T47D (cell line): ENCODE measurements at places on chromosomes 12 and 14.

DNA sequence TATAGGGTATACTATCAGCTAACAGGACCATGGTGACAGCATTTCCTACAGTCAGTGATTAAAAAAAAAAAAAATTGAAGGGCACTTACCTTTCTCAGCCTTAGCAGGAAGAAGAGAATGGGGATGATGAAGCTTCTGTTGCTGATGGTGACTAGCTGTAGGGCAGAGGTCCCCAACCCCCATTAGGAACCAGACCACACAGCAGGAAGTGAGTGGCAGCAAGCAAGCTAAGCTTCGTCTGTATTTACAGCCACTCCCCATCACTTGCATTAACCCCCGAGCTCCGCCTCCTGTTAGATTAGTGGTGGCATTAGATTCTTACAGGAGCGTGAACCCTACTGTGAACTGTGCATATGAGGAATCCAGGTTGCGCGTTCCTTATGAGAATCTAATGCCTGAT, 91.3 kb upstream of the USP44 start:
- no peak for DNase-seq

DNA sequence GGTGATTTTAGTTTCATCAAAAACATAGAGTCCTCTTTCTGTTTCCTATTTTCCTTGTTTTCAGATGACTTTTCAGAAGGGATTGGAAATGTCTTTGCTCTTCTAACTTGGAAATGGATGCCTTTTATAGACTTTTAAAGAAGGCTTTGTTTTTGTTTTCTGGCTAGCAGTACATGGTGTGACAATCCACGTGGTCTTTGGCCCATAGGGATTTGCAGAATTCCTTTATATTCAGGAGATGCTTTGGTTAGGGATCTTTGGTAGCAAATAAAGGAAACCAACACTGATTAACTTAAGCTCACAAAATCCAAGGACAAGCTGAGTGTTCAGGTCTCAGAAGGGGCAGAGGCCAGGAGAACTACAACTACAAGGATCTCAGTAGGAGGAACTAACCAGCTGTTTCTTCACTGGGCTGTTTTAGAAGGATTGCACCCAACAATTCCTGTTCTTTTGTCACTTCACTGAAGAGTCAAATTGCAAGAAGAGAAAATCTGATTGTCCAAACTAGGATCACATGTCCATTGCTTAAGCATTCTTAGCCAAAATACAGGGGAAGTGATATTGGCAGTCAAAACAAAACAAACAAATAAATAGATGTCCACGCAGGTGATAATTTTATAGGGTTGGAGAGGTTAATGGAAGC, 58.6 kb upstream of the MANSC4 start:
- DNase-seq = no peak

- DNase-seq = no peak
Measured at GRCh38 chr14:52402812-52403526, 88.9 kb downstream of the PTGER2 start.

DNA sequence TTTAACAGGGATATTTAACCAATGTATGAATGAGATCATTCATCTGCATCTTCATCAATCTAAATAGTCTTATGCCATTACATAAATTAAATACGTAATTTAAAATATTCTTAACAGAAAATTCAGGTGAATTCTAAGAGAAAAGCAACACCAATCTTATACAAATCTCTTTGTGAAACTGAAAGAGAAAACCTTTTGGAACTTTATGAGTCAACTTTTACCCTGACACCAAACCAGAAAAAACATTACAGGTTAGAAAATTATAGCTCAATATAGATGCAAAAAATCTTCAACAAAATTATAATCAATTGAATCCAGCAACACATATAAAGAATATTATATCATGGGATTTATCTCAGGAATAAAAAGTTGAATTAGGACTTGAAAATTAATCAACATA, 3.4 kb downstream of the GLIPR1L1 start:
- DNase-seq = no peak

- no peak for DNase-seq
Measured at GRCh38 chr12:89089264-89089663, 263.0 kb downstream of the DUSP6 start.

DNA sequence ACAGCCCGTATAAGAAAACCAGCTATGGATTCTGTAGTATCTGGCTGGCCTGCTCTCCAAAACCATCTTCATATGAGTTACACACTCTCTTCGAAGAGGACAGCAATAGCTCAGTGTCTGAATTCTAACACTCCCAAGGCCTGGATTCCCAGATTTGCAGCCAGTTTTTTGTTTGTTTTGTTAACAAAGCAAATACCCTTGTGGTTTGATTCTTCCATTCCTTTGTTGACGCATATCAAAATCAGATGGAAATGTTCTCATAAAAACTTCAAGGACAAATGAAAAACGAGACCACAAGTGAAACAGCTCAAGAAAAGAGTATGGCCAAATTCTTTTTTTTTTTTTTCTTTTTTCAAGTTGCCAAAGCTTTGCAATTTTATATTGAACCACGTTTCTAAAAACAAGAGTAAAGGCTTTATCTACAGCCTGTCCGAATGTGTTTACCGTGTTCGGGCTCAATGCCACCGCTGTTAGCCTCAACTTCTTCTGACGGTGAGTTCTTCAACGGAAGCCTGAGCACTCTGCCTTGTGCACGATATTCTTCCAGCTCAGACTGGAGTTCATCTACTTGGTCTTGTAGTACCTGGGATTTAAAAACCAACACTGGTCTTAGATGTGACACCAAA, 67.5 kb downstream of the NIN start:
- DNase-seq = peak; percentile 33

DNA sequence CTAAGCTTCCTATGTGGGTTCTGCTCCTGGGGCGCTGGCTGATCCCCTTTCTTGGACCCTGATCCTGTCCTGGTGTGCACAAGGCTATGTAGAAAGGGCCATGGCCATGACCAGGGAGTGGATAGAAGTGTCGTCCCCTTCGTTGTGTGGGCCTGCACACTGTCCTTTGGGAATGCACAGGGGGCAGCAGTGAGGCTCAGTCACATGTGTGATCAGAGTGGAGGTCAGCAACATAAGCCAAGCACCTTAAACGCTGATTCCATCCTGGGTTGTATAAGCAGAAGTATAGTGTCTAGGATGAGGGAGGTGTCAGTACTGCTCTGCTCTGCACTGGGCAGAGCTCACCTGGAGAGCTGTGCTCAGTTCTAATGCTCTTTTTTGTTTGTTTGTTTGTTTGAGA, 48.4 kb downstream of the ESRRB start:
- DNase-seq = no peak

- DNase-seq = no peak
Measured at GRCh38 chr14:71113376-71113775, 206.1 kb downstream of the PCNX1 start.

DNA sequence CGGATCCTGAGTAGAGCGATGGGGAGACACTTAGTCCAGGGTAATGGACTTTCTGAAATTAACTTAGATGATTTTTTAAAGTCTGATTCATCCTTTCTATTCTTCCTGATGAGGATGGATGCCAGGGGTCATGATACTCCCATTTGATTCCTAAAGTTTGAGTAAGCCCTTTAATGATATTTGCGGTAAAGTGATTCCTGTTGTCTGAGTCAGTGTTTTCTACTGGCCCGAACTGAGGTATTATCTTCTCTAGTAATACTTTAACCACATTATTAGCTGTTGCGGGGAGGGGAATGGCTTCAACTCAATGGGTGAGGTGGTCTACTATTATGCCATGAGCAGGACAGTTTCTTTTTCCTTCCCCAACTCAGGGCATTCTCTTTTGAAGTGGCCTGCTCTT, 111.6 kb downstream of the RIN3 start:
- no peak for DNase-seq

- DNase-seq = no peak
Measured at GRCh38 chr14:86779416-86779815, 1213.6 kb downstream of the GALC start.

DNA sequence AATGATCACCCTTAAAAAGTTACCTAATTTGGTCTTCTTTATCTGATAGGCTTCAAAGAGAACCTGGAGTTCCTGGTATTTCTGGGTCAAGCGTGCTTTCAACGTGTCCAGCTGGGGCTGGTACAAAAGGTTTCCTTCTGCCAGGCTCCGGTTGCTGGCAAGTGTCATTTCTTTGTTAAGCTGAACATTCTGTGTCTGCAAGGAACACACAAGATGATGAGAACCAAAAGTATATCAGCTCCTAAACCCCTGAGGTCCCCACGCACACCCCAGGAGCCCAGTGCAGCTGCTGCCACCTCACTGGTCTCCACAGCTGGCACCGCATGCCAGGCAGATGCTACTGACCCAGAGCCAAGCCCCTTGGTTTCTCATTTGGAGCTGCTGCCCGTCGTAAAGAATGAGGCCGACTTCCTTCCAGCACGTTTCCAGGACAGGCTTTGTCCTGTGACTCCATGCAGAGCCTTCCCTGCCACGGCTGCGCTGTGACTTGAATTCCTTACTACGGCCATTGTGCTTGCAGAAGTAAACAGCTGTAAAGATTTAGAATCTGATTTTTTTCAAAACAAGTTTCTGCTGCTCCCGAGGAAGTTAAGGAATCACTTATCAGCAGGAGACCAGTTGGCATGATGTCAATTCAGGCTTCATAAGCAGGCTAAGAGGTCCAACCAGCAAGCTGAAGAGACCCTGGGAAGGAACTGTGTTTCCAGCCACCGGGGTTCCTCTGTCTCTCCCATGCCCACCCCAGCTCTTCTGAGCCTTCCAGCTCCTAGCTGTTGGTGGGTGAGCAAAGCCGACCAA, 24.9 kb downstream of the VPS37B start:
- no peak for DNase-seq

- no peak for DNase-seq
Measured at GRCh38 chr12:97745406-97746101, 282.9 kb downstream of the RMST start.

DNA sequence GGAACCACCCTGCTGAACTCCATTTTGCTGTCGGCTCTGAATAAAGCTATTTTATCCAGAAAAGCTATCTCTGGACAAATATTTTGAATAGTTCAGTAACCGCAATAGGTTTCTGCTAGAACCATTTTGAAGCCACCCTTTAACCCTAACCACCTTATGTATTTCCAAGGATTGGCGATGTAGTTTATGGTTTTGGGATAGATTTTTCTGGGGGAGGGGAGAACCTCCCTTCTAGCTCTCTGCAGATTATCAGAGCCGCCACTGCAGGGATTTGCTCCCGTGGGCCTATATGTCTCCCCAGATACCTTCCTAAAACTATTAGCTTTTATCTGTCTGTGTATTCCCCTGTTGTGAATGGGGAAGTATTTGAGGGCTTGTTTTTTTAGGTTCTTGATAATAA, 1.8 kb upstream of the TUBA1B start:
- no peak for DNase-seq

DNA sequence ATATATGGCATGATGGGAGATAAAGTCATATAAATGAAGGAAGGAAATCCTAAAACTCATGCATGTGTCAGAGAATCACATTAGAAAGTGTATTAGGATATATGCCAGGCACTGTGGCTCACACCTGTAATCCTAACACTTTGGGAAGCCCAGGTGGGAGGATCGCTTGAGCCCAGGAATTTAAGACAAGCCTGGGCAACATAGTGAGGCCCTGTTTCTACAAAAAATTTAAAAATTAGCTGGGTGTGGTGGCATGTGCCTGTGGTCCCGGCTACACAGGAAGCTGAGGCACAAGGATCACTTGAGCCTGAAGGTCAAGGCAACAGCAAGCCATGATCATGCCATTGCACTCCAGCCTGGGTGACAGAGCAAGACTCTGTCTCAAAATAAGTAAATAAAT, 130.3 kb upstream of the ARID2 start:
- DNase-seq = no peak

GRCh38 chr12:125871811-125872594, 806.8 kb downstream of the AACS start:
- DNase-seq = no peak

GRCh38 chr12:101570047-101570446, 24.7 kb upstream of the MYBPC1 start:
- DNase-seq = no peak

DNA sequence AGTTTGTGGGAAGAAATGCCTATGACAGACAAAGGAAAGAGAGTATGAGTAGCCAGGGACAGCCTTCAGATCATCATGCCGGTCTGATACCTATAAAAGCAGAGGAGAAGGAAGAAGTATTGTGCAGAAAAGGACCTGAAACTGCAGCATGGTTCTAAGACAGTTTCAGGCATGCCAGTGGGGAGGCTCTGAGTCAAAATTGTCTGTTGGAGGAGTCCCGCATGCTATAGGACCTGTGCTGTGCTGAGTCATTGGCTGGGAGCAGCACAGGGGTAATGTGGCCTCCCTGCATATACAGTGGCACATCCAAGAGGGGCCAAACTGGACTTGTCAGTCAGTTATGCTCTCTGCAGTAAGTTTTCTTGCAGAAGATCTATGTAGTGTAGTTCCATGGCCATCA, 40.7 kb downstream of the NEUROD4 start:
- DNase-seq = no peak

DNA sequence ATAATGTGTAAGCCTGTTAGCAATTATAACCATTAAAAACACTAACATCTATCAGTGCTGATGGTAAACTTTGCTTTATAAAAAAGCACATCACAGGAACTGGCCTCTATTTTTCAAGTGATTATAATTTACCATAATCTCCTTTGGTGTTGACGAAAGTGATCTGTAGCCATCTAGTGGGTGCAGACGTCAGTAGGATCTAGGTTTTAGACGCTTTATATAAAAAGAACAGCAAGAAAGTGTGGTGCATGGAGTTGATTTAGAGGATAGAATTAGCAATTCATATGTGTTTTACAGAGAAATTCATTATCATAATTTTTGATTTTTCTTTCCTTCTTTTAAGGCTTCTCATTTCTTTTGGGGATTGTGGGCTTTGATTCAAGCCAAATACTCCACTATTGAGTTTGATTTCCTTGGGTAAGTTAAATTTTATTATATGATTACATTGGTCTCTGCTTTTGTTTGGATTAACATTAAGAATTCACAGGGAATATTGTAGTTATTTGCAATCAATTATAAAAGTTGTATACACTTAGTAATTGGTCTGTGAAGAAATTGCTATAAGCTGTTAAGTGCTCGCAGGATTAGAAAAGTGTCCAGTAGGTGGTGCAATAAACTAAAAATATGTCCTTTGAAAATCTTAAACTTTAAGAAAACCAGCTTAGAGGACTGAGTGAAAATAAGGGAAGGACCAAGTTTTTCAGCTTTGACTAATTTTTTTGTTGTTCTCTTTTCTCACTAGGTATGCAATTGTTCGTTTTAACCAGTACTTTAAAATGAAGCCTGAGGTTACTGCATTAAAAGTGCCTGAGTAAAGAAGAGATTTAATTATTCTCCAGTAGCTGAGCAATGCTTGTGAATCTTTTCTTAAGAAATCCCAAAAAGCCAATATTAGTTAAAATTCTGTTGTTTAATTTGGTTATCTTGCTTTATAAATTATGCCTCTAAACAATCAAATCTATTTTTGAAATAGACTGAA, 59.5 kb downstream of the ETNK1 start:
- peak; percentile 57 for DNase-seq
